GM18507 (cell line): ENCODE measurements at places on chromosomes 6 and 20.

DNA sequence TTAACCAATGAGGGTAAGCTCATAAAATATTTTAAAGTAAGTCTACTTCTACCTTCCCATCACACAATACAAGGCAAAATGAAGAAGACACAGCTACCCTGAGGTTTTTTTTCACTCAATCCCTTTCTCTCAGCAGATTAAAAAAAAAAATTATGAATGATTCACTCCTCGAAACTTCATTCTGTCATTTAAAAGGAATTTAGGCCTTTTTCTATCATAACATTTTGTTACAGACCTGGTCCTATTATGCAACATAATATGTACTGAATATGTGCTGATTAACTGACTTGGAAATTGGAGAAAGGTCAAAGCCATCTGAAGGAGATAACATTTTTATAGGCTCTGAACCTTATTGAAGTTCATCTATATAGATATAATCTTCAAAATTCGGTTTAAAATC lies 45.5 kb downstream of the PRL start:
- no peak for DNase-seq

DNA sequence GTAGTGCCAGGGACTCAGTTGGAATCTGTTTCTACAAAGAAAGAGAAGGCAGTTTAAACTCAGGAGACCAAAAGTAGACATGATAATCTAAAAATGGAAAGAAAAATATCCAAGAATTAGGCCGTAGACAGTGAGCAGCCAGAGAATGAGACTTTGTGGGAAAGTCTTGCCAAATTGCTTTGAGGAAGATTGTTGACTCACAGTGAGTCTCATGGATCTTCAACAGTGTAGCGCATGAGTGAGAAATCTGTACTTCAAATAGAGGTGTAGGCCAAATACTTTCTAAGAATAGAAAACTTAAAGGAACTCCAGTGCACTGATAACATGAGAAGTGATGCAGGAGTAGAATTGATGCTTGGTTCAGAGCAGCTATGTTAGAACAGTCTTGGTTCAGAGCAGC lies 284.5 kb downstream of the HTR1B start:
- DNase-seq = no peak

DNA sequence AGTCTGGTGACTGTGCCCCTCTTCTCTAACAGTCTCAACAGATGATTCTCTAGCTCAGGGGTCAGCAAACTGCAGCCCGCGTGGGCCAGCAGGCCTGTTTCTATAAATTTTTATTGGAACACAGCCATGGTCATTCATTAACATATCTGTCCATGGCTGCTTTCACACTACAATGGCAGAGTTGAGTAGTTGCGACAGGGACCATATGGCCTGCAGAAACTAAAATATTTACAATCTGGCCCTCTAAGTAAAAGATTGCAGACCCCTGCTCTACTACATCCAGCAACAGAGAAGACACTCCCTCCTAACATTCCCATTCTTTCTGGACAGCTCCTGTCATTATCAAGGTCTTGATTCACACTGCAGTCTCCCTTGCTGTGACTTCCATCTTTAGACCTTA lies 45.2 kb downstream of the PLAGL2 start:
- DNase-seq = no peak

GRCh38 chr6:25176466-25176865 lies 102.7 kb upstream of the CARMIL1 start:
- no peak for DNase-seq

- no peak for DNase-seq
These were observed 558.5 kb downstream of the CD83 start for GRCh38 chr6:14676064-14676463.

DNA sequence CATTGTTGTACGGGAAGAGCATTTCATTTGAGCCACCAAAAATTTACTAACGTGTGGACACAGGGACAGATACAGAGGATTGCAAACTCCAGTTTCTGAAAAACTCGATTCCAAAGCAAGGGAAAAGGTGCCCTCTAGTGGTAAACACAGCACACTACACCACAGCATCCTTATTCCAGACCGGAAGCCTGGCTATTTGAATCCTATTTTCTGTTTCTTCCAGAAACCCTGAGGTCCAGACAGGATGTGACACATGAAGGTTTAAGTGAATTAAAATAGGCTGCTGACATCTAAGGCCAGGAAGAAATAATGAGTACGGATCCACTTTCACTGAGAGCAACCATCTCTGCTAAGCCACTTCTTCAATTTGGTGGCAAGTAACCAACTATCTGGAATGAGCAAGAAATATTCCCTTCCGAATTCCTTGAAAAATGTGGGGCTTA lies 31.8 kb upstream of the GMPR start:
- DNase-seq = no peak

DNA sequence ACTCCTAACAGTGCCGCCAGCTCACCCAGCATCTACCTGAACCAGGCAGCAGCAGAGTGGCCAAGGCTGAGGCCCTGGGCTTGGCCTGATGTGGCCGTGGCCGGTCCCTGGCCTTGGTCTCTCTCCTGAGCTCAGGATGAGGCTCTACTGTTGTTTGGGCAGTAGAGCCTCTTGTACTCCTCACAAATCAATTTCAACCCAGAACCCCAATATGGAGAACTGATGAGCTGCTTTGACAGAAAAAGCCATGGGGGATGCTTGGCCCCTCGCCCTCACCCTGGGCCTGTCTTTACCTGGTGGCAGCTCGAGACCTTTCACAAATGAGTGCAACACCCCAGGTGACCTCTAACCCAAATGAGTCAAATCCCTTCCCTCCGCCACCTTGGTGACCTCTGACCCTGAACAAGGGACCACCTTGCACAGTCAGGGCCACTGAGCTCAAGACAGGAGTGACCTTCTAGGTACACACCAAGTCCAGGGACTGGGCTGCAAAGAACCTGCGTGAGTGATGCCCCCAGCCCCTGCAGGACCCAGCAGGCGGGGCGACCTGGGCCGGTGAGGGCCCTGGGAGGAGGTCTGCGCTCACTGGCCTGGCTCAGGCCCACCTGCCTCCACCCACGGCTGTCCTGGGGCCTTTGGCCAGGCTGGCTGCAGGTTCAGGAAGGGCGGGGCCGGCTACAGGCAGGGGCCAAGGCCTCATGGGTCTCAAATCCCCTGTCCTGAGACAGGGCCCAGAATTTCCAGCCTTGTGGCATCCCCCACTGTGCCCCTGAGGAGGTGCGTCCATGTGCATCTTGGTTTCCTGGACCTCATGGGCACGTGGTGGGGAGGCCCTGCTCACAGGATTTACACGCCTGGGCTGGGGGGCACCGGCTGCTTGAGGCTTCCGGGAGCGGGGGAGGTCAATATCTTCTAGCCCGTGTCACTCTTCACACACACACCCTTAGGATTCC lies 30.2 kb downstream of the PSMG4 start:
- no peak for DNase-seq

GRCh38 chr6:39196673-39197091 lies 32.6 kb downstream of the KCNK5 start:
- DNase-seq = no peak

- DNase-seq = no peak
These were observed 85.4 kb downstream of the CHMP4B start for GRCh38 chr20:33896509-33896908.

DNA sequence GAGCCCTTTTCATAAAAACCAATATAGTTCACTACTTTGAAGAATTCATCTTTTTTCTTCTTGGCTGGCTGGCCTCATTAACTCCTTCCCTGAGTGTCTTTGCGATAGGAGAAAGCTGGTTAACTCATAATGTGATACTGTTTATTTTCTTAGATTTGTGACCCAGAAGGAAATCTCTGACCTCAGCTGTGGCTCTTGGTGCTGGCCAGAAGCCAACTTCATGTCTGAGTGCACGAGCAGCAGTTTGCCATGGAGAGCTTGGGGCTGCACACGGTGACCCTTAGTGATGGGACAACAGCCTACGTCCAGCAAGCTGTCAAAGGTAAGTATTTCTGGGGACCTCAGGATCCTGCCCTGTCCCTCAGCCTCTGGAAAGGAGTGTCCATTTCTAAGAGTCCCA lies 16.7 kb upstream of the DEF6 start:
- DNase-seq = no peak

- no peak for DNase-seq
These were observed 71.6 kb upstream of the LGSN start for GRCh38 chr6:63391203-63391970.

- DNase-seq = no peak
These were observed 162.1 kb downstream of the AIG1 start for GRCh38 chr6:143222801-143223231.

- DNase-seq = no peak
These were observed 19.5 kb downstream of the LYRM4 start for GRCh38 chr6:5241252-5241651.

DNA sequence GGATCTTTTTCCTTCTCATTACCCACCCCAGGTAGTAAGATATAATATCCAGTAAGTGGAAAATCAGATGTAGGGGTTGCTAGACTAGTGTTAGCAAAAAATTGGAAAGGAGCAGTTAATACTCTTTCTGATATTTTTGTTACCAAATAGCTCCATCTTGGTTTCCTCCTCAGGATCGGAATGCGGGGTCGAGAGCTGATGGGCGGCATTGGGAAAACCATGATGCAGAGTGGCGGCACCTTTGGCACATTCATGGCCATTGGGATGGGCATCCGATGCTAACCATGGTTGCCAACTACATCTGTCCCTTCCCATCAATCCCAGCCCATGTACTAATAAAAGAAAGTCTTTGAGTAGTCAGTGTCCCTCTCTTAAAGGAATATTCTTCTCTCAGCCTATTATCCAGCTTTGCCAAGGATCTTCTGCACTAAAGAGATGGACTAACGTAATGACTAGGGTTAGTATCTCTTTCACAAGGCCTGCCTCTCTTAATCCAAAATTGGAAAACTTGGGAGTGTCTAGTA lies 1.5 kb downstream of the ROMO1 start:
- DNase-seq = no peak

DNA sequence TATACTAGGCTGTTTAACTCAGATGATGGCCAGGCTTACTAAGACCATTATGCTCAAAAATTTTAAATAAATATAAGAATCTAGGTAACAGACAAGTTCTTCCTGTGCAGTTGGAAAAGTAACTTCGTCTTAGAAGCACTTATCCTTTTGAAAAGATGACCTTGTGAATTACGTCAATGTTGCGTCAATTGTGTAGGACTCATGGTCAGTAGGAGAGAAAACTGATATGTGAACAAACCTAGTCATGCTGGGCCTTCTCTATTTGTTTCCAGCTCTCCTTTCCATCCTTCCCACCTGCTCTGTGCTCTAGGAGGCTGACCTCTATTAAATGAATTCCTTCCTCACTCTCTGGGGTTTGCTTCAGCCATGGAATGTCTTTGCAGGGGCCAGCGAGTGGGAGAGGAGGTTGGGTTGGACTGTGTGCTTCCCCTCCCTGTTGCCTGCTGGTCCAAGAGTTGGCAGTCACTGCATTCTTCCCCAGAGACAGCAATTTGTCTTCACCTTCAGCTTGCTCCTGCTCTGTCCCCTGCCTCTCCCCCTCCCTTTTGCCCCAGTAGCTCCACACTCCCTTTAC lies 128.0 kb upstream of the TNFAIP3 start:
- no peak for DNase-seq

DNA sequence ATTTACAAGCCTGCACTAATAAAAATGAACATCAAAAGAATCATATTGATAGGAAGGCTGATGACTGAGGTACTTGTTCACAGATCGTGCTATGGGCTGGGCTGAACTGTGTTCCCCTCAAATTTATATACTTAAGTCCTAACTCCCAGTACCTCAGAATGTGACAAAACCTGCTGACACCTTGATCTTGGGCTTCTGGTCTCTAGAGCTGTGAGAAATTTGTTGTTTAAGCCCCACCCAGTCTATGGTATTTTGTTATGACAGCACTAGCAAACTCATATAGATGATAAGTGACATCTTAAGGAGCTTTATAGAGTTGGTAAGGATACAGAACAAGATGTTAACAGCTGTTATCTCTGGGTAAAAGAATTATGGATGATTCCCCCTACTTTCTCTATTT lies 13.8 kb downstream of the UBE2V1 start:
- no peak for DNase-seq

- DNase-seq = no peak
These were observed 42.5 kb upstream of the RFPL4B start for GRCh38 chr6:112304680-112305079.

- no peak for DNase-seq
These were observed 206.2 kb upstream of the SGK1 start for GRCh38 chr6:134523903-134524650.

- no peak for DNase-seq
These were observed 90.6 kb downstream of the TIAM2 start for GRCh38 chr6:155085582-155086257.

DNA sequence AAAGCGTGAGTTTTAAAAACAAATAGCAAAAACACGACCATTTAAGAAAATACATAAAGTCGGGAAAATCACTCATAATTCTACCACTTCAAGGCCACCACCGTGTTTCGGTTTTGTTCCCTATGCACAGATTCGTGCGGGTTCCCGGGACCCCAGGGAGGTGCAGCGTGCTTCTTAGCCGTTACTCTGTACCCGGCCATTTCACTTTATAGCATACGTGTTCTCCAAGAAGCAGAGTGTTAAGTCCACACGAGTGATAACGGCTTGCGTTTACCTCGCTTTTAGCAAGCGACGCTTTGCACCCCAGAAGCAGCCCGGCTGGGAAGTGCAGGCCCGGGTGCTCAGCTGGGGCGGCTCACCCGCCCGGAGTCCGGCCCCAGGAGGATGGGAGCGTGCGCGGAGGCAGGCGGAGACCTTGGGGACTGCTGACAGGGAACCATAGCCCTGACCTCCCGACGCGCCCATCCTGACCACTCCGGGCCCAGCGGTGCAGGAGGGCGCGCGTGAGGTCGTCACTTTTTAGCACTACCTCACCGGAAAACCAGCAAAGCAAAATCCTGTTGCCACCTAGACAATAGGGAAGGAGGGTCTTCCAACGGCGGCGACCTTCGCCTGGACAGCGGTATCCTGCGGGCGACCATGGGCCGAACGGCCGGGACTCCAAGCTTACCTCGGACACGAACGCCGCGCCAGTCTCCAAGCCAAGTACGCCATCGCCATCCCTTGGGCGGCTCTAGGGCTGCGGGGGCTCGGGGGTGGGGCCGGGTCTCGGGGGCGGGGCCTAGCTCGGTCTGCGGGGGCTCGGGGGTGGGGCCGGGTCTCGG lies at the start of gene ECI2:
TSS of gene ECI2 (minus strand) at position 735 of the 824 bp plus-strand sequence. CDS start at position 720, 15 bp downstream.
- no peak for DNase-seq

GRCh38 chr6:161674930-161675682 lies 401.2 kb upstream of the AGPAT4 start:
- DNase-seq = no peak

DNA sequence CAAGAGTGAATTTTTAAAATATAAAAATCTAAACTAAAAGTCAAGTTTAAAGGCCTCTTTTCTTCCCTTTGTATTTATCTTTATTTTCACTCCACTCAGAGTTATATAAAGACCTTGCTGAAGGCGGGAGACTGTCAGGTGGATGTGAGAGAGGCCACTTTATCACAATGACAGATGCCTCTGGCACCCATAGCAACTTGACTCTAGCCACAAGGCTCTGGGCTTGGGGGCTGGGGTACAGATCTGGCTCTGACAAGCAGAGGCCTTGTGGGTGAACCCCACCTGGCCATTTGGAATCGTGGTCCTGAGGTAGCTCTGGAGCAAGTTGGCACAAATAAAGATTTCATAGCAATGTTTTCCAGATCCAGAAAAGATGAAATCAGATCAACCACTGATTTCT lies 417.2 kb downstream of the RFPL4B start:
- no peak for DNase-seq
